Activated CD4-positive, alpha-beta T cell treated with anti-CD3 and anti-CD28 coated beads, Interleukin-2, amount 50 U/mL, for 24 hours (primary cell): ENCODE measurements at places on chromosomes 1 and 21.

GRCh38 chr1:201503397-201504176 lies 3.3 kb downstream of the CSRP1 start:
- DNase-seq, result no peak

DNA sequence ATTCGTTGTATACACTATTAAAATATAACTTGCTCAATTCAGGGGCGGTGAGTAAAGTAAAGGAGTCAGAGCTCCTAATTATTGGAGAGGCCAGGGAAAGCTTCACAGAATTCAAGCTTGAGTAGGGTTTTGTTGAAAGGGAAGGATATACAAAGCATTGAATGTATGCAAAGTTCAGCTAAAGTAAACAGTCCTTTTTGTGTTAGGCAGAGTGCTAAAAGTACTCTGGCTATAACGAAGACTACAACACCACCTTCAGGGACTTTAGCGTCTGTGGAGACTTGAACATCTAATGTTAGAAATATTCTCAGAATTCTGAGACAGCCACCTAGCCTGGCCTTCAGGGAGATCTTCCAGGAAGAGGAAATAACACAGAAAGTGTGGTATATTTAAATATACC lies 1.1 kb downstream of the FALEC start:
- DNase-seq, result no peak

DNA sequence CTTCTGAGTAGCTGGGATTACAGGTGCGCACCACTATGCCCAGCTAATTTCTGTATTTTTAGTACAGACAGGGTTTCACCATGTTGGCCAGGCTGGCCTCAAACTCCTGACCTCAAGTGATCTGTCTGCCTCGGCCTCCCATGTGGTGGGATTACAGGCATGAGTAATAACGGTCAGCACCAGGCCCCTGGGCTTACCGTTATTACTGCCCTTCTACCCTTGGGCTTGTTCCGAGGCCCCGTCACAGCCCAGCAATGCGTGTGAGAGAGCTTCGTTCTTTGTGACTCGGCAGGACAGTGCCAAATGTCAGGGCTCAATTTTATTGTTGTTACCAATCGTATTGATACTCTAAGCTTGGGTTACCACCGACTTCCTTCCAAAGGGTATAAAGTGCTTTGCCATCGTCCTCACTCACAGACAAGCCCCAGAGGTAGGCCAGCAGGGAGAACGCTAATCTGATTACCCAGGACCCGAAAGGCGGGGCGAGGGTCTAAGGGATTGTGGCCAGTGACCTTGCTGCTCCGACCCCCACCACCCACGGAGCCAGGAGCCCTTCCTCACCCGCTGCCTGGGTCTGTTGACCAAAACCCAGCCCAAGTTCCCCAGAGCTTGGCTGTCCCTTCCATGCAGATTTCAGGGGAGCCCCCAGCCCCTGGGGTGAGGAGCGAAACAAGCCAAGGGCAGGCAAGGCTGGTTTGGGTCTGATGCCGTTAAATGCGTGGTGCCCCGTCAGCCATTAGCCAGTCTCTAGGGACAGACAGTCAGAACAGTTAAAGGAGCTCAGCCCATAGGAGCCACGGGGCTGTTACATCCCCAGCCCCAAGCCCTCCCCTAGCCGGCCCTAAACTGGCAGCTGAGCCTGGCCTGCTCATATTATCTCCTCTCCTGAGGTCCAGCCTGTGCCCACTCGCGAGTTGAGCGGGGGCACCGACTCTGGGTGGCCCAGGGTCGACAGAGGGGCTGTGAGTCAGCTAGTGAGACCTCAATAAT lies 54.9 kb upstream of the CASZ1 start:
- no peak for DNase-seq

GRCh38 chr1:19859876-19860275 lies 22.3 kb upstream of the OTUD3 start:
- DNase-seq, result no peak

DNA sequence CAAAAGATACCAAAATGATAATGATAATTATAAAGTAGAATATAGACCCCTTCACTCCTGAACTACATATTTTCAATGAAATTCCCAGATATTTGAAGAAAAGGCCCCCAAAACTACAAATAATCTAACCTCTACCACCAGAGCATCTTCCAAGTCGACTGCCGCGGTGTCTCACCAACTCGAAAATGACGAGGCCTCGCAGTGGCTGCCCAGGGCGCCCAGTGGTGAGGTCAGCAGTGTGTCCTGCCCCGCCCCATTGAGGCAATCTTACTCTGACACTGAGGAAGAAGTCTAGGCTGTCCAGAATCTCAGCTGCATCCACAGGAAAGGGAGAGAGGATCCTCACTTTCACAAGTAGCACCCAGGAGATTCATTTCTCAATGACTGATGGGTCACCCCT lies 5.2 kb downstream of the DUSP10 start:
- no peak for DNase-seq

DNA sequence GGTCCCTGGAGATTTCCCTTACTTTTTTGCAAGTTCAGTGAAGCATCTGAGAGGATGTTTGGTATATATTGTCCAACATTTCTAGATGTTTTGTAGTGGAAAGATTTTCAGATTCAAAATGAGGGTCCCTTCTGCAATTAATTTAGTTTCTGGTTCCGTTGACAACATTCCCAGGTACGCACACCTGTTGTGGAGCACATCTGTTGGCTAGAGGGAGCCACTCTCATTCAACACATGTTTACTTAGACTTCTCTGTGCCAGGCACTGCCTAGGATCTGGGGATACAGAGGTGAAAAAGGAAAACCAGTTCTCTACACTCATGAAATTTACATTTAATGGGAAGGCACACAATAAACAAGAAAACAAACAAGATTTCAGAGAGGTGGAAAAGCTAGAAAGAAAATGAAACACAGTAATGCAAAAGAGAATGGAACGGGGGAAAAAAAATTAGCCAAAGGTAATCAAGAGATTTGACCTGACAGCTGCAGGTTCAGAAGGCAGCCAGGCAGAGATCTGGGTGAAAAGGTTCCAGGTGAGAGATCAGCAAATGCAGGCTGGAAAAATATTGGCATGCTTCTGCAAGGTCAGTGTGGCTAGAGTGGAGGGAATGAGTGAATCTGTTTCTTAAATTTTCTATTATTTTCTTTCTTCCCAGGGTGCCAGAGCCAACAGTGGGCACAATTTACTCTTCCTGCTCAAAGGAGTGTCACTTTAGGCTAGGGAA lies 48.4 kb upstream of the KAZN start:
- no peak for DNase-seq

DNA sequence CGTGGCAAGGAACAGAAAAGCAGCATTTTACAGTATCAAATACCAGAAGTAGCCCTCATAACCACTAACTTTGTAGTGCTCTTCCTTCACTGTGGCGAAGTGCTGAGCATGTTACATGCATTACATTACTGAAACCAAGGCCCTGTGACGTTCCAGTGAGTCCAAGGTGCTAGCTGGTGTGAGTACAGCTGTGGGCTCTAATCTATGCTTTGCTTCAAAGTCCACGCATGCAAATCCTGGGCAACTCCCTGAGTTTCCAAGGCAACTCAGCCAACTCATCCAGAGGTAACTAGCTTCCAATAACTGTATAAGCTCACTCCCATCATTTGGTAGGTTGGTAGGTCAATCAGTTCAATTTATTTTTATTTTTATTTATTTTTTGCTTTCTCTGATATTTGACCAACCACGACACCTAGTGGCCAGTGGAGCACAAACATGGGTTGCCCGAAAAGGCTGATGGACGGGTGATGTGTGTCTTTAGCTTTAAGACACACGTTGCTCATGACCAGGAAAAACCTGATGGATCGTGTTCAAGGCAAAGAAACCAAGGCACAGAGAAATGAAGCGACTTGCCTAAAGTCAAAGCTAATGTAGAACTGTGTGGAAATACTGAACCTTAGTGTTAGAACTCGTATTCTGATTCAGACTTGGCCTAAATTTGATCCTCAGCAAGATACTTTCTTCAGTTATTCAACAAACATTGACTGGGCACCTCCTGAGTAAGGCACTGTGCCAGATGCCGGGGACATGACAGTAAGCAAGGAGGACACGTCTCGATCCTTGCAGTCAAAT lies 73.0 kb downstream of the GNG12 start:
- peak; percentile 24 for DNase-seq

DNA sequence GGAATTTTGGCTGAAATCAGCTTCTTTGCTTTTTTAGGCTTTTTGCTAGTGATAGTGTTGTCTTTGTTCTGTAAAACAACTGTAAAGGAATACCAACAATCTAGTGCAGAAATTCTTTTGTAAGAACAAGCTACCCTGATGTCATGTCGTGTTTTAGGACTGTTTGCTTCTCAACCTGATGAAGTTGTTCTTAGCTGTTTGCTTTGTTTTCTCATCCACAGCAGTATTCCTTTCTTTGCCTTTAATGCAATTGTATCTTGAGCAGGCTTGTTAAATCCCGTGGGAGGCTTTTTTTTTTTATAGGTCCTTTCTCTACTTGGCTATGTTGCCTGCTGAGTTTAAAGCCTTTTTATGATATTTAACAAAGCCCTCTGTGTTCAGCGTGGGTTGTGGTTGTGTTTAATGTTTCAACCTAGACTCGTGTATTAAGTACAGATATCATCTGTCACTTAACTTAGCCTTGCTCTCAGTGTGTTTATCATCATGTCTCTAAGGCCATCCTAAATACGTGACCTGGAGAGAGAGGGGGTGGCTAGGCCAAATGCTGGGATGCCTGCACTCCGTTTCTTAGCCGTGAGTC lies 31.6 kb downstream of the ADARB1 start:
- no peak for DNase-seq

DNA sequence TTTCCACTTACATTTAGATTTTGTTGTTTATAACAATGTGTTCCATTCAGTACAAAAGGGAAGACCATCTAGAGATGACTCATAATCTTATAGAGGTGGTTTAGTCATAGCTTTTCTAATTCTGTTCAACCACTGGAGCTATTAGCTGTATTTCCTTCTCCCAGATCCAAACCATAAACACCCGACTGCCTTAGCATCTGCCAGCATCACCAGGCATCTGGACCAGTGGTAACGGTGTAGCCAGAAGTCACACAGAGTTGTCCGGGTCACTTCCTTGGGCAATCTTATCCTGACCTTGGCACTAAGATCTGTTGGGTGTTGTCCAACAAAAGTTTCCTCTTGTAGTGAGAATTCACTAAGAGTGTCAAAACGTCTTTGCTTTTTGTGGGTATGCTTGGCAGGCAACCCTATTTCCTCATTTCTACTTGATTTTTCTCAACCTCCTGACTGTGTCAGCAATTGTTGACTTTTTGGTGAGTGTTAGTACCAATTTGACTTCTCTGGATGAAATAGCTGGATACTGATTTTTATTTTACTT lies 372.1 kb upstream of the B3GALT2 start:
- DNase-seq, result no peak

- DNase-seq, result no peak
These were observed 136.2 kb upstream of the ZBTB40 start for GRCh38 chr1:22315315-22316078.

- no peak for DNase-seq
These were observed 547 bp downstream of the FMO1 start for GRCh38 chr1:171248841-171249240.

DNA sequence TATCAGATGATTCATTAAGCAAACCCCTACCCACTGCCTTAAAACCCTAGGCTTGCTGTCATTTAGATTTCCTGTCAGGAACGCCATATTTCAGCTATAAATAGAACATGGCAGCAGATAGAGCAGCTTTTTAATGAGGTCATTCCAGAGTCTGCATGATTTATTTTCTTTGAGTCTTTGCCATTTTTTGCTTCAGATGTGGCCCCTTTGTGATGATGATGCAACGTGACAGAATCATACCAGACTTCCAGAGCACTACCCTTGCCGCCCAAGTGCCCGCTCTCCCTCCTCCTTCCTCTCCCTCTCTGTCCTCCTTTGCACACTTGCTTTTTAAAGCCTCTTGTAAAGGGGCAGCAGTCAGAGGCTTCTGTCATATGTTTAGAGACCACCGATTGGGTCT lies 55.5 kb upstream of the TRIM67 start:
- DNase-seq, result no peak

- no peak for DNase-seq
These were observed 11.2 kb upstream of the CAPN2 start for GRCh38 chr1:223700942-223701637.

DNA sequence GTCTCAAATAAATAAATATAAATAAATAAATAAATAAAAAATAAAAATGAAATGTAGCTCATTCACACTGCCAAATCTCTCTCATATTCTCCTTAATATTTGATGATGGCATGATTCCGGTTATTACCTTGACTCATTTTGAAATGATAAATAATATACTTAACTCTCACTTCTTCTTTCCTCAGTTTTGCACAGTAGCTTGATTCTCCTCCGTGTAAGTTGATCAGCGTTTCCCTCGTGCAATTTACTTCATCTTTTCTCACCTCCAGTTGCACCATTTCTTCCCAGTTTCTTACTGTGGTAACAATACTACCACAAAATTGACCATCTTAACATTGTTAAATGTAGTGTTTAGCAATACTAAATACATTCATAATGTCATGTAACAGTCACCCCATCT lies 111.6 kb downstream of the RIPK4 start:
- no peak for DNase-seq

DNA sequence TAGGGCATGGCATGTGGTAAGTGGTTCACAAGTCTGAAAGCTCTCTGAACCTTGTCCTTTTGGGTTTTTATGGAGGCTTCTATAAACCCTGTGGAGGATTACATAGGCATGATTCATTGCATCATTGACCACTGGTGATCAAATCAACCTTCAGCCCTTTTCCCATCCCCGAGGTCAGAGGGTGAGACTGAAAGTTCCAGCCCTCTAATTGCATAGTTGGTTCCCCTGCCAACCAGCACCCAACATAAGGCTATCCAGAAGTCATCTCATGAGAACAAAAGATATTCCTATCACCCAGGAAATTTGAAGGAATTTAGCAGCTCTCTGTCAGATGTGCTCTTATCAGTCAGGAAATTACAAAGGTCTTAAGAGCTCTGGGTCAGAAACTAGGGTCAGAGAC lies 89.5 kb upstream of the ARTN start:
- DNase-seq, result no peak

DNA sequence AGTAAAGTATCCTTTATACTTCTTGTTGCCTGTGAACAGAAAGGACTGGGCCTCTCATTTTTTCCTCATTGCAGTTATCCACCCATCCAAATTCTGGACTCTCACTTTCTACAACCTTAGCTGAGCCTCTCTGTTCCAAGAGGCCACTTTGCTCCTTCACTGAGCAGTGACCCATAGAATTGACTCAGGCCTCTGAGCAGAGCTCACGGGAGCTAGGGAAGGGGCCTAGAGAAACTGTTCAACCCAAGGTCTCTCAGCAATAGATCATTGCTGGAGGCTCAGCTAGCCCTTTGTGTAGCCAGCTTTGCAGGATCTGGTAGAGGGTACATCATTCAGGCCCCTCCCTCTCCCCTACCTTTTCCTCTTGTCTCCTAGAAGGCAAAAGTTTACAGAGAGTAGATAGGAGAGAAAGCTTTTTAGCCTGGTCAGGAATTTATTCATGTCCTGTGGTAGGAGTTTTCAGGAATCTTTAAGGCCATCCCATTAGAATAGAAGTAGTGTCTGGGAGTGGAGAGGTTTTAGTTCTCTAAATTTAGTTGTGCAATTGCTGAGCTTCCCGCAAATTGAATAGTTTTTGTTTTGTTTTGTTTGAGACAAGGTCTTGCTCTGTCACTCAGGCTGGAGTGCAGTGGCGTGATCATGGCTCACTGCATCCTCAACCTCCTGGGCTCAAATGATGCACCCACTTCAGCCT lies 6.7 kb downstream of the INTS3 start:
- DNase-seq, result no peak
